CD4-positive, alpha-beta T cell treated with Interleukin-6 for 4 hours (primary cell): ENCODE measurements at places on chromosomes 5 and 9.

DNA sequence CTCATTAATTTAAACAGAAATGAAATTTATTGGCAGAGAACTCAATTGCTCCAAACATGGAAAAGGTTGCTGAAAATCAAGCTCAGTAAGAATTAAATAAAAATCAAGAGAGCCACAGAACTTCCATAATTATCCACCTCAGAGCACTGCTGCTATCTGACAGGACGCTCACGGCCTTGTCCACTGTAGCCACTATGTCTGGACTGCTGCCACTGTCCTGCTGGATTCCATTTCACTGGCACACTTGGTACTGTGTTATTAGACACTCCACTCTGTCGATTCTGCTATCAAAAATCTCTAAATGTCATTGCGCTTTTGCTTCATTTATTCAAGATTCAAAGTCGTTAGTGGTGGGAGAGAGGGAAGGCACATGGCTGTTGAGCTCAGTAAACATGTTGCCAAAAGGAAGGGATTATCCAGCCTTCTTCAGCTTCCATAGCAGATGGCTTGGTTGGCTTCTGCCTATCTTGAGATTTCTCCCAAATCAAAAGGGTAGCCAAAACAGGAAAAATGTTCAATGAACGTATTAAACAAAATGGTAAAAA lies 815.0 kb downstream of the CDH18 start:
- DNase-seq = no peak

GRCh38 chr5:151451626-151452520 lies 4.5 kb downstream of the SLC36A1 start:
- DNase-seq = no peak

DNA sequence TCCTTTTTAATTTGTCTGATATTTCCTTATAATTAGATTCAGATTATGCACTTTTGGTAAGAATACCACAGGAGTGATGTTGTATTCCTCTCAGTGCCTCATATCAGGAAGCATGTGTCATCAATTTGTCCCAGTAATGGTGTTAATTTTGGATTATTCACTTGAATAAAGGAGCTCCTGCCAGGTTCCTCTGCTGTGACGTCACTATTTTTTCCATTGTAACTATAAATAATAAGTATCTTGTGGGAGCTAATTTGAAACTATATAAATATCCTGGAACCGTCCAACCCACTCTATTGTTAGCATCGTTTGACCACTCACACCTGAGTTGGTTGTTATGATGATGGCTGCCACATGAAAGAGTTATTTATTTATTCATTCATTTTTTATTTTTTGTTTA lies 107.9 kb downstream of the INVS start:
- DNase-seq = no peak

DNA sequence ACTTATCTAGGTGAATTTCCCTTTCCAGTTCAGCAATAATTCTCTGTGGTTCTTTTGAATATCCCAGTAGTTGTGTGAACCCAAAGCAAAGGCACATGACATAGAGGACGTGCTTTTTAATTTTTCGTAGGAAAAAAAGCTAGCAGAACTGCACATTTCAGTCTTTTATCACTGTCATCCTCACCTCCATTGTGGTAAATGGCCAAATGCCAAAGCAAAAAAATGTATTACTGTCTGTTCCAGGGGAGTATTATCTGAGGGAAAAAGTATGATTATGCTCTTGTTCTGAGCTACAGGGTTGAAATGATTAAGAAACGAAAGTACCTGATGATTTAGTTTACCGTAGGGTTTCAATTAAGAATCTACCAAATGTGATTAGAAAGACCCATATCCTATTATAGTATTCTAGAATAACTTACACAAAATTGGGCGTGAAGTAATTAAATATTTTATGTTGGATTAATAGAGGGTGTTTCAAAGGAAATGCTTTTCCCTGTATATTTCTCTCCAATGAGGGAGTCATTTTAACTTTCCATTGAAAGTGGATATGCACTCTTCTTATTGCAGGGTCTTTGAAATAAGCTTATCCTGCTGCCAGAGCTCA lies 62.7 kb downstream of the CAVIN4 start:
- no peak for DNase-seq

DNA sequence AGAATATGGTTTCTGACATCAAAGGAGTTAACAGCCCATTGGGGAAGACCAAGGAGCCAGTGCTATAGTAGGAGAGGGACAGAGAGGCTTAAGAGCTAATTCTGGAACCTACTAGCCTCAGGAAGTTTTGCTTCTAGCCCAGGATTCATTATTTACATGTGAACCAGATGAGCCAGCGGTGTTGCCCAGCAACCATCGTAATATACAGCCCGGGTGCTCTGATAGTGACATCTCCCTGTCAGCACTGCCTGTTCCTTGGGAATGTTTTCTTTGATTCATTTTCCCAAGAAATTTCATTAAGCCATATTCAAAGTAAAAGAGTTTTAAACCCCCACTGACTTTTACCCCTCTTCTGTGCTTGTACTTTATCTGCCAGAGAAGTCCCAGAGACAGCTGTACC lies 217.4 kb upstream of the ADAMTSL1 start:
- DNase-seq = no peak

- DNase-seq = no peak
These were observed 14.6 kb downstream of the TMEM171 start for GRCh38 chr5:73135021-73135420.

DNA sequence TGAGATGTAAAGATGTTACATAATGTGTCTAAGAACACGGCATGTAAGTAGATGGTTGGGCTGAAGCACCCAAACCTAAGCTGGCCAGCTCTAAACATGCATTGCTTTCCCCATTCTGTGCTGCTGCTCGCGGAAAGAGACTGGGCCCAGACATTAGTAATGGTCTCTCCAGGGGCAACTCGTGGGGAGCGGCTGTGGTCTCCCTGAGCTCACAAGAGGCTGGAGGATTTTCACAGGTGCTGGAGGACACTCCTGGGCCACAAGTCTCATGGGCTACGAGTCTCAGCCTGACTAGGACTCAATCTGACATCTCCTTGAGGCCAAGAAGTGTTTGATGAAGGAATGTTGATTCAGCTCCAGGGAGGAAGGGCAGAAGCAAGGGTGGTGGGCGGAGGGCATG lies 92.7 kb upstream of the PTCH1 start:
- DNase-seq = no peak

- peak; percentile 85 for DNase-seq
These were observed 13.8 kb downstream of the TSPAN17 start for GRCh38 chr5:176660860-176661641.
